NCI-H2171 treated with DMSO at 0.1 percent for 48 hours (cell line): ENCODE measurements at places on chromosomes 16 and 17.
A peak's percentile ranks its signal among the peaks of the same experiment; 100 is the strongest.

DNA sequence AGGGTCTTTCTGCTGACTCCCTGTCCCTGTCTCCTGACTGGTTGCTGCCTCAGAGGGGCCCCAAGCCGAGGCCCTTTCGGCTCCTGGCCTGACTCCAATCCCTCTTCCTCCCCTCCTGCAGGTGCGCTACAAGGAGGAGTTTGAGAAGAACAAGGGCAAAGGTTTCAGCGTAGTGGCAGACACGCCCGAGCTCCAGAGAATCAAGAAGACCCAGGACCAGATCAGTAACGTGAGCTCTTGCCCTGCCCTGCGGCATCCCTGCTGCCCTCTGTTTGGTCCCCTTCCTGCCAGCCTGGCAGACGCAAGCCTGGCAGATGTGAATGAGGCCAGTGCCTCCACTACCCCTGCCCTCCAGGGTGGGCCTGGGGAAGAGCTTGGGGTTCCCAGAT lies 27.1 kb upstream of the LASP1NB start:
- DNase-seq: no peak

DNA sequence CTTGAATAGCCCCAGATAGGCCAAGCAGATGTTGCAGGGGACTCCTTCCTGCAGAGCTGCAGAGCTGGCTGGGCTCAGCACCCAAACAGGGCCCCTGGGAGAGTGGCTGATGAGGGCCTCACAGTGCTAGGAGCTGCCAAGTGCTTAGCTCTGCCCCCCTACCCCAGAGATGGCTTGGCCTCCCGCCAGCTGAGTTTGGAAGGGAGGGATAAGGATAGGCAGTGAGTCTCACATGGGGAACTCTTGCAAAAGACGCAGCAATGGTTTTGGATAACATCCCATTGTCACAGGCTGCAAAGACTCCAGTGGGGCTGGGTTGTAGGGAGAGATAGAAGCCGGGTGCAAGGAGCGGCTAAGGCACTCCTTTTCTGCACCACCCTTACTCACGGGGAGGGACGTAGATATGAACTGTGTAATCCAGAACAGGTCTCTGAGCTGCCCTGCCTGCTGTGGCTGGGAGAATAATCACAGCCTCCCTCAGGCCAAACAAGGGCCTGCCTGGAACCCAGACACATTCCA lies 52.9 kb upstream of the MAF start:
- DNase-seq: peak; percentile 45

- DNase-seq: no peak
Measured at GRCh38 chr17:73043686-73044581, 48.6 kb downstream of the SLC39A11 start.

DNA sequence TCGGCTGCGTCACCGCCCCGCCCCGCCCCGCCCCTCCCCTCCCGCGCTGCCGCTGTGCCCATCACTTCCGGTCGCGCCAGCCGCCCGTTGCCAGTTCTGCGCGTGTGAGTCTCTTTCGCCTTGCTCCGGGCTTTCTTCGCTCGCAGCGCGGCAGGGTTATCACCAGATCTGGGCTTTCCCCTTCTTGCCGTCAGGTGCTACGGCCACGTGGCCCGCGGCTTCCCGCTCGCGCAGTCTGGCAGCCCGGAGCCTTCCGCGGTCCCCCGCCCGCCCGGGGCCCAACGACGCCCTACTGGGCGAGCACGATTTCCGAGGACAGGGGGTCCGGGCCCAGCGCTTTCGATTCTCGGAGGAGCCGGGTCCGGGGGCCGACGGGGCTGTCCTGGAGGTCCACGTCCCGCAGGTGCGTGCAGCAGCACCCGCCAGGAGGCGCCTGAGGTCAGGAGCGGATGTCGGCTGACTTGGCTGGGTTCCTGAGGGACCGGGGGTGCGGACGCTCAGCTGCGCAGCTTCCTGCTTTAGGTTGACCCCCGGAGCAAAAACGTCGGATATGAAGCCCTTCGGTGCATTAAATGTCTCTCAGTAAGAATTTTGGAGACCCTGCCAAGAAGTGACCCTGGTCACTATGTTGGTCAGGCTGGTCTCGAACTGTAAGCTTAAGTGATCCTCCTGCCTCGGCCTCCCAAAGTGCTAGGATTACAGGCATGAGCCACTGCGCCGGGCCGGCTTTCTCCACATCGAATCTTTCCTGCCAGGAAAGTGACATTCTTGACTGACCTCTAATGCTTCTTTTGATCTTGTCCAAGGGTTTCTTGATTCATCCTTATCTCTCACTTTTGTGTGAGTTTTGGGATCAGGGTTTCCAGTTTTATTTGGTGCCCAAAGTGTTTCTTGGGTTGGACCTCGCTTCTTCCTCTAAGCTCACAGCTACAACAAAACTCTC lies at the start of gene METTL23:
METTL23 (plus strand) TSS at position 64 of the 943 bp plus-strand sequence. CDS start 2,872 bp downstream, outside the sequence.
- DNase-seq: peak; percentile 54

- no peak for DNase-seq
Measured at GRCh38 chr16:68397710-68398201, 50.6 kb downstream of the SMPD3 start.

DNA sequence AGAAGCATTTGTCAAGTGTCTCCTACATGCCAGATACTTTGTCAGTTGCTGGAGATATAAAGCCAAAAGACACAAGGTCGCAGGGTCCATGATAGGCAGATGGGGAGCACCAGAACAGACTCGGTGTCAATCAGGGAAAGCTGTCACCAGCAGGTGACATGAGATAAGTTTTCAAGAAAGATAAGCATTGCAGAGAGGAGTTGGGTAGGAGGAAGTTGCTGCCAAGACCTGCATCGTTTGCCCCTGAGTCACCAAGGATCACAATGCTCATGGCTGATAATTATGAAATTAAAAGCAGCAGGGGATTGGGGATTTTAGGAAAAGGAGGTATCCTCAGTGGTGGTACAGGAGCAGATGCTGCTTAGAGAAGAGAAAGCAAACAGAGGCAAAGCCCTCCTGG lies 551.1 kb upstream of the CDH11 start:
- DNase-seq: no peak

GRCh38 chr16:15704545-15704987 lies 54.5 kb downstream of the NDE1 start:
- peak; percentile 2 for DNase-seq

DNA sequence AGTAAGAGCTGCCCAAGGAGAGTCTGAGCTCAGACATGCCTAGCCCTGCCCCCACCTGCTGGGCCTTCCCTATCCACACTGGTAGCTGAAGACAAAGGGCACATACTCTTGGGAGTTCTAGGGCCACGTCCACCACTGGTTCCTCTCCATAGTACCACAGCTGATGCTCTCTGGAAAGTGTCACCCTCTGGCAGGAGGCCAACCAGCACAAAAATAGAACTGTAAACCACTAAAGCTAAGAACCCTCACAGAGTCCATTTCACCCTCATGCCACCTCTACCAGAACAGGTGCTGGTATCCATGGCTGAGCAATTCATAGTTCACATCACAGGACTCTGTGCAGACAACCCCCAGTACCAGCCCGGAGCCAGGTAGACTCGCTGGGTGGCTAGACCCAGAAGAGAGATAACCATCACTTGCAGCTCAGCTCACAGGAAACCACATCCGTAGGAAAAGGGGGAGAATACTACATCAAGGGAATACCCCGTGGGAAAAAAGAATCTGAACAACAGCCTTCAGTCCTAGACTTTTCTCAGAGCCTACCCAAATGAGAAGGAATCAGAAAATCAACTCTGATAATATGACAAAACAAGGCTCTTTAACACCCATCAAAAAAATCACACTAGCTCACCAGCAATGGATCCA lies 115.3 kb downstream of the CEP112 start:
- no peak for DNase-seq

- DNase-seq: peak; percentile 97
Measured at GRCh38 chr16:695355-696089, 5.3 kb upstream of the WDR24 start.

- no peak for DNase-seq
Measured at GRCh38 chr17:9002227-9002605, 19.1 kb upstream of the NTN1 start.

DNA sequence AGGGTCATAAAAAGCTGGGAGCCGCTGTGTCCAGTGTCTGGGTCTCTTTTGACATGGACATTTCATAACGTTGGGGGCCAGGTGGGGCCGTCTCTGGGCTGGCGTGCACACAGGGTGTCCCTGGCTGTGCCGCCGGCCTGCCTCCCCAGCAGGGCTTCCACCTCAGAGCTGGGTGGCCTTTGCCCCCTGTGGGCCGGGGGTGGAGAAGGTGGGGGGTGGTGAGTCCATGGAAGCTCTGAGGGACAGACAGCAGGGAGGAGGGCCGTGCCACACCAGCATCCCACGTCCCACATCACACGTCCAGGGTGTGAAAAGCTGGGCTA lies 908 bp upstream of the SNAI3 start:
- no peak for DNase-seq

- peak; percentile 40 for DNase-seq
Measured at GRCh38 chr17:72419866-72420774, 299.3 kb downstream of the SOX9 start.

GRCh38 chr16:53950677-53951076 lies 246.7 kb downstream of the FTO start:
- peak; percentile 17 for DNase-seq

GRCh38 chr16:17324451-17324850 lies 146.3 kb downstream of the XYLT1 start:
- no peak for DNase-seq

- no peak for DNase-seq
Measured at GRCh38 chr16:50311891-50312501, 45.6 kb downstream of the ADCY7 start.

- peak; percentile 84 for DNase-seq
Measured at GRCh38 chr16:4140652-4141051, 24.4 kb upstream of the ADCY9 start.

DNA sequence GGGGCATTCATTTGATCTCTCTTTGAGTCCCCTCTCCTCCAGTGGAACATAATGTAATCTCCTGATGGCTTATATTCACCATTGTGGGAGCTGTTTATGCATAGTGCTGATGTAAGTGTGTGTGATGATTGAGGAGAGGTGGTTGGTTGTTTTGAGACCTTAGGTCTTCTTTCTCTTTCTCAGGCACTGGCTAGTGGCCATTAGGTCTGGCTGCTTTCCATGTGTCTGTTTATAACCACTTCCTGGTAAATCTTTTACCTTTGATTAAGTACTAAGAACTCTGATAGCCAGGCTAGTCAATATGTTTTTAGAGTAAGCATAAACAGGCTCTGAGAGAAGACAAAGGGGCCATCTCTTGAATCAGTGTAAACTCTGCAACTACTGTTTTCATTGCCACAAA lies 27.9 kb downstream of the VAT1L start:
- no peak for DNase-seq

- DNase-seq: no peak
Measured at GRCh38 chr17:27413792-27414191, 42.5 kb upstream of the KSR1 start.

- DNase-seq: no peak
Measured at GRCh38 chr17:68344701-68345136, 53.4 kb downstream of the ARSG start.

DNA sequence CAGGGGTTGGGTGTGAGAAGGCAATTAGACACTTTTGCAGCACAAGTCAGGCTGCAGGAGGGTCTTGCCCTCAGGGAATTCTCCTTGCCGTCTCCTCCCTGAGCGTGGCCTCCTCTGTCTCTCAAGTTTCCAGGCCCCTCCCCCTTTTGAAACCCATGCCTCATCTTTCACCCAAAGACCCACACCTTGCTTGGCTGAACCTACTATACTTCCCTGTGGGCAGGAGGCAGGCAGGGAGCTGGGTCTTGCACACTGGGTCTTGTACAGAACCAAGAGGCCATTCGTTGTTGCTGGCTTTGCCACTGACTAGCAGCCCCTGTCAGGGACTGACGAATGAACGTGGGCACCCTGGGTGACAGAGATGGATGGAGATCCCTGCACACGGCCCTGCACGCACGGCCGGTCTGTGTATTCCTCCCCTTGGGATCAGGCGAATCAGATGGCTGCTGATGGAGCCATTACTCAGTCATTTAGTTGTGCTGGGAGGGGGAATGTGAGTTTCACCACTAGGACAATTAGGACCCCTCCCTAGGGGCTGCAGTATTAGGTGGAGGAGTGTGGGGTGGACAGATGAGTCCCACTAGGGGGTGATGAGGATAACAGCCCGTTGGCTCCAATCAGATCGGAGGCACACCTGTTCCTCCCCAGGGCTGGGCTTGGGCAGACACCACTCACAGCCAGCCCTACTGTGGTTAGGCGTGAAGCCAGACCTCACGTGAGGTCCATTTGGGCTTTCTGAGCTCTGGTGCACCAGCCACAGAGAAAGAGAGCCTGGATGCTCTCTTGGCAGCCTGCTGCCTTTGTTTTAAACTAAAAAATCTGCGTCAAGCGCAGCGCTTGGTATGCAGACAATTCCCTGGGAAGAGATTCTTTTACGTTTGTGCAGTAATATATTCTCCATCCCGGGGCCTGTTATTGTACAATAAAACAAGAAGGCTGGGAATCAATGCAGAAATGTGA lies 167.7 kb upstream of the WSCD1 start:
- DNase-seq: peak; percentile 52

DNA sequence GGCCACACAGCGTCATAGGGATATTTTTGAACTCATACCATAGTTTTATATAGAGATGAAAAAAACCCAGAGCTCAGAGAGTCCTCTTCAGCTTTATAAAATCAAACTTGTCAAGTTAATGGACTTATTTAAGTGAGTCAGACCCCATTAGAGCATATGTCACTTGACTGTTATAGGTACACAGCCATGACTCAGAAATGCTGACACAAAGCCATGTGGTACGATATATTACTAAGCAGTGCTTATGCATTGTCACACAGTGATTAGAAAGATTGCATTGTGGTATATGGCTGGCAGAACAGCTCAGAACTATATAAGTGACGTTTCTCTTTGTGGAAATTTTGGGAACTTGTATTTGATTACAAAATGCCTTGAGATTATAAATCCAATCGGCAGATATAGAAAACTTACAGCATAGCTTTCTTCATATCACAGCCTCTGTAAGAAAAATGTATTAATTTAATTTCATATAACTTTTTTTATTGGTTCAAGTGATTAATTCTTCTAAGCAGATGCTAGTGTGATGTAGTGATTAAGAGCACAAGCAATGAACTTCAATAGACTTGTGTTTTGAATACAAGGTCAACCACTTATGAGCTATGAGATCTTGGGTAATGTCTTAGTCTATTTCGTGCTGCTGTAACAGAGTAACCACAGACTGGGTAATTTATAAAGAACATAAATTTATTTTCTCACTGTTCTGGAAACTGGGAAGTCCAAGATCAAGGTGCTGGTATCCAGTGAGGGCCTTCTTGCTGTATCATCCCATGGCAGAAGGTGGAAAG lies 25.8 kb upstream of the GINS3 start:
- DNase-seq: peak; percentile 27

DNA sequence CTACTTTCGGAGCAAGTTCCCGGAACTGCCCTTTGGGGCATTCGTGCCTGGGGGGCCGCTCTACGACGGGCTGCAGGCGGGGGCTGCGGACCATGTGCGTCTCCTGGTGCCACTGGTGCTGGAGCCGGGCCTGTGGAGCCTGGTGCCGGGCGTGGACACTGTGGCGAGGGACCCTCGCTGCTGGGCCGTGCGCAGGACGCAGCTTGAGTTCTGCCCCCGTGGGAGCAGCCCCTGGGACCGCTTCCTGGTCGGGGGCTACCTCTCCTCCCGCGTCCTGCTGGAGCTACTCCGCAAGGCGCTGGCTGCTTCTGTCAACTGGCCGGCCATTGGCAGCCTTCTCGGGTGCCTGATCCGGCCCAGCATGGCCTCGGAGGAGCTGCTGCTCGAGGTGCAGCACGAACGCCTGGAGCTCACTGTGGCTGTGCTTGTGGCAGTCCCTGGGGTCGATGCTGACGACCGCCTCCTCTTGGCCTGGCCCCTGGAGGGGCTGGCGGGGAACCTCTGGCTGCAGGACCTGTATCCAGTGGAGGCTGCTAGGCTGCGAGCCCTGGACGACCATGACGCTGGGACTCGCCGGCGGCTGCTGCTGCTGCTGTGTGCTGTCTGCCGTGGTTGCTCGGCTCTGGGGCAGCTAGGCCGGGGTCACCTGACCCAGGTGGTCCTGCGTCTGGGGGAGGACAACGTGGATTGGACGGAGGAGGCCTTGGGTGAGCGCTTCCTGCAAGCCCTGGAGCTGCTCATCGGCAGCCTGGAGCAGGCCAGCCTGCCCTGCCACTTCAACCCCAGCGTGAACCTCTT lies 3.6 kb downstream of the MIEF2 start:
- no peak for DNase-seq
